ENCODE measurements at places on chromosomes 3 and 15.

DNA sequence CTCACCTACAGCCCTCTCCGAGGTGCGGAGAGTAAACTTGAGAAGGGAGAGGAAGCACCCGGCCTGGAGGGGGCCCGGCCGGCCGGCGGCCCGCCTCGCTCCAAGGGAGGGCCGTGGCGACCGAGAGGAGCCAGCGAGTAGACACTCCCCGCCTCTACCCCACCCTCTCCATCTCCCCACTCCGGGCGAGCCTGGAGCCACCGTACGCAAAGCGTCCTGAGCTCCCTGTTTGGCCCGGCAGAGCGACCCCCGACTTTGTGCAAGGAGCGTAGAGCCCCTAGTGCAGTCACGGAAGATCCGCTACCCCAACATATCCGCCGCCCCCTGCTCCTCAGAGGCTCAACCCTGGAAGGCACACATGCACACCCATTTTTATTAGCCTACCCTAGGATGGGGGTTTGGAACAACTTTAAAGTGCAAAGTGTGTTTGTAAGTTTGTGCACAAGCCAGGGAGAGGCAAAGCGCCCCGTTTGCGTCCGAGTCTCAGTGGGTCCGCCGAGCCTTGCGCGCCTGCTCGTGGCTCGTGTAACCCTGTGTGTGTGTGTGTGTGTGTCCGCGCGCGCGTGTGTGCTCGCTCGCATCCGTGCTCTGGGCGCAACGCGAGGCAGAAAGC, 508 bp upstream of the SMAD6 start:
- peak; percentile 88 for DNase-seq

DNA sequence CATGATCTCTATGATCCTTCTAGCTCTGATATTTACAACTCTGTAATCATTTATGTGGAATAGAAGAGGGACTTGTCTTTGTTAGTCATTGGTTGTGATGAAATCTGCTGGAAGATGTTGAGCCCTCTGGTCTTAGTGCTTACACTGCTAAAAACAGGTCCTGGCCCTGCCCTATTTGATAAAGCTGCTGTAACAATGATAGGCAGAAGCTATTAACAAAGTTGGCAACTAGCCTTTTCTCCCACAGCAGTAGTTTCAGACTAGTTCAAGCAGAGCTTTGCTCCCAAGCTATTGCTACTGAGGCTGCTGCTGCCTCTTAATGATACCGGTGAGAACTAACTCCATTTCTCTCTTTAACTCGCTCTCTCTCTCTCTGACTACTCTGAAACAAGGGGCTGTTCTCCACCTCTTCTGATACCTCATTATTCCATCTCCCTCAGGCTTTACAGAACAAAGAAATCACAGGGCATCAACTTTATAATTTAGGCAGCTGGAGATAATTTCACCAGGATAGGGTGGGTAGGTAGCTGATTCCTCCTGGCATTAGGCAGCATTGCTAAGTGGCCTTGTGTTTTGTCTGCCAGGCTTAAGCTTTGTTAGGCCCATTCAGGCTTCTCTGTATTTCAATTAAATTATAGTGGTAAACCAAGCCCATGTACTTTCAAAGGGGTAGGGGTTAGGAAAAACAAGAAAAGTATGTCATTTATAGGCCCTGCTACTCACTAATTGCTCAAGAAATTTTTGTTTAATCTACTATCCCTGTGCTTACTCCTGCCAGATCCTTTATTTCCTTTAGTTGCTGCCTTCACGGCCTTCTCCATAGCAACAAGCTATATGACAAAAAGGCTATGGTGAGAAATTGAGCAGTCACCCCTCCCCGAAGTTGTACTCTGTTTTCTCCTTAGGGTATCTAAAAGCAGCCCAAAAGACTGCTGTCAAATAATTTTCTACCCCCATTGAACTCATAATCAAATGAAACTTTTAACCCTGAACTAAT, 139.6 kb downstream of the RBPMS2 start:
- no peak for DNase-seq

DNA sequence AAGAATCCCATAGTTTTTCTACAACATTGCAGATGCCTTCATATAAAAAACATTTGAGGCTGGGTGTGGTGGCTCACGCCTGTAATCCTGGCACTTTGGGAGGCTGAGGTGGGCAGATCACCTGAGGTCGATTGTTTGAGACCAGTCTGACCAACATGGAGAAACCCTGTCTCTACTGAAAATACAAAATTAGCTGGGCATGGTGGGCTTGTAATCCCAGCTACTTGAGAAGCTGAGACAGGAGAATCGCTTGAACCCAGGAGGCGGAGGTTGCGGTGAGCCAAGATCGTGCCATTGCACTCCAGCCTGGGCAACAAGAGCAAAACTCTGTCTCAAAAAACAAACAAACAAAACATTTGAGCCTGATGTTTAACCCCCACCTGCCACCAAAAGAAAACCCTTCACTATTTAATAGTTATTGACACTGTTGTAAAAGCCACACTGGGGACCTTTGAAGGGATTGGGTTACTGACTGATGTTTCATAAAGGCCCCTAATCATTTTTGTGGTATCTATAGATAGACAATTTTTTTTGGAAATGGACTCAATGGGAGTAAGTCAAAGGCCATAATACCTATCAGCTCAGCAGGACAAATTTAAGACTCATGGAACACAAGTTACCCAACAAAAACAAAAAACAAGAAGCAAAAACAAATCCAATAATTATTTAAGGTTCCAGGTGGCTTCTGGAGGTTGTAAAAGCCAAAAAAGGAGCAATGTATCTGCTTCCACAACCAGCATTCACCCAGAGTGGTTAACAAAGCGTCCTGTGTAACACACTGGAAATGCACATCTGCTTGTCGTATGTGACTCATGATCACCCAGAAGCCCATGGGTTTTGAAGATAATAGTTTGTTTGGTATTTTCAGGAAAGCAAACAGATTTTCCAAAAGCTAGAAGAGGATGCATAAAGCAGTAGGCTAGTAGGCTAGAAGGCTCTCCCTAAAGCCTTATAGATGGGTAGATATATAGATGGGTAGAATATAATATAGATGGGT, 41.2 kb downstream of the CDCP1 start:
- DNase-seq: no peak

GRCh38 chr3:95348879-95349278, 1286.0 kb downstream of the NSUN3 start:
- no peak for DNase-seq

- no peak for DNase-seq
These were observed 255.7 kb downstream of the ARRDC4 start for GRCh38 chr15:98216166-98216565.
